ENCODE measurements at places on chromosomes 11 and 22. TPM values are rescaled to one million over a fixed set of nuclear protein-coding genes. Genes with fewer than 3 reads are reported as not detected.

GRCh38 chr11:134386945-134387344 is 25.1 kb downstream of the B3GAT1 start:
- DNase-seq, result no peak

GRCh38 chr11:45852712-45853101 is 5.4 kb downstream of the CRY2 start:
- DNase-seq, result peak; percentile 71

- DNase-seq, result no peak
Observed at GRCh38 chr11:4699697-4700435, 2.2 kb upstream of the OR51E2 start.

DNA sequence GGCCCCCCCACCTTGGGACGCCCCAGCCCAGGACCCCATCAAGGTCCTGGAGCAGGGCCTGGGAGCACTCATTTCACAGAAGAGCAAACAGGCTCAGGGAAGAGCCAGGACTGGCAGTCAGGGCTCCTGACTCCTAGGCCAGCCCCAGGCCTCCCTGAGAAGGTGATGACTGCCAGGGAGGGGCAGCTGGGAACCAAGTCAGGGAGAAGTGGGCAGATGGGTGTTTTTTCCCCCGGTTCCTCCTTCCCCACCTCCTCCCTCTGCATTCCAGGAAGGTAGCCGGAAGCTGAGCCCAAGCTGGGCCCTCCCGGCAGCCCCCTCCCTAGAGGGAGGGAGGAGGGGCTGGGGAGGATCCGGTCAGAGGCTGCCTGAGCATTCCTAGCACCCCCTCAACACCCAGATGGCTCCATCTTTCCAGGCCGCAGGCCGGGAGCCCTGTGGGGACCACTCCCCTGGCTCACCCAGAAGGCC is 19.6 kb downstream of the MYRF start:
- DNase-seq, result peak; percentile 93

The ABCC8 gene
- total RNA-seq, result 0.15 TPM

DNA sequence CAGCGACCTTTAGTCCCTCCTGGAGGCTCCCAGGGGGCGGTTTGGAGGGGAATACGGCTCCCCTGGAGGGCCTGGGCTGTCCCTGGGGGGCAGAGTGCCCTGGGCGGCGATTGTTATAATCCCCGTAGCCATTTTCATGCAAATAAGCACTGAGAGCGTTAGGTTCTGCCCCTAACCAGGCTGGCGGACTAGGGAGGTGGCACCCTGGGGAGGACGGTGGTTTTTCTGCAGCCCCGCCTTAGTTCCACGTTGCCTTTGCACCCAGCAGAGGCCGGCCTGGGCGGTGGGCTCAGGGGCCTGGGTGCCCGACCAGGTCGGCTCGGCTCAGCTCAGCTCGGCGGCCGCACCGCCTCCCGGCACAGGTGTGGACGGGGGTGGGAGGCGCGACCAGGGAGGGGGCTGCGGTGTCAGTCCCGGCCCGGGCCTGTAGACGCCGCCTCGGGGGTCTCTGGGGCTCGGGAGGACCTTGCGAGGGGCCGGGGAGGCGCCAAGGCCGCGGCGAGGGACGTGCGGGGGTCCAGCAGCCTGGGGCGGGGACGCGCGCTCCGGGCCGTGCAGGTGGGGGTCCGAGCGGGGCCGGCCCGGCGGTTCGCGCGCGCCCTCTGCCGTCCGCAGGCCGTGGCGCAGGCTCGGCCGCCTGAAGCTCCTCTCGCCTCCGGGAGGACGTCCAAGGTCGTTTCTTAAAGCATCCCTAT is 2.3 kb upstream of the DUSP8 start:
- peak; percentile 96 for DNase-seq

GRCh38 chr11:35963911-35964310 is 20.0 kb downstream of the LDLRAD3 start:
- DNase-seq, result no peak

GRCh38 chr22:37522482-37522881 is 3.3 kb upstream of the CARD10 start:
- DNase-seq, result peak; percentile 38

DNA sequence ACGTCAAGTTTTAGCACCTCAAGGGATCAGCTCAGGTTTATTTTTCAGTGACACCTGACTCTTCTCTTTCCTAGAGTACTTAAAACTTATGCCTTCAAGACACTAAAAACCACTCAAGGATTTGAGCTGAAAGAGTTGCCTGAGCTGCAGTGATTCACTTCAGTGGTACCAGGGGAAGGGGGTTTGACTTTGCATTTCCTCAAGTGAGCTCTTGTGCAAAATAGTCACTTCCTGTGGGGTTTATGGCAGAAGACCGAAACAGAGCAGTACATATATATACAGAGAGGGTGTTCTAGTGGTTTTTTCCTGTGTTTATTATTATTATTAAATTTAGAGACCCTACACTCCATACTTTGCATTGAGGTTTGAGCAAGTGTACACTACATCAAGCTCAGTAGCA is 60.7 kb downstream of the DBX1 start:
- DNase-seq, result no peak

DNA sequence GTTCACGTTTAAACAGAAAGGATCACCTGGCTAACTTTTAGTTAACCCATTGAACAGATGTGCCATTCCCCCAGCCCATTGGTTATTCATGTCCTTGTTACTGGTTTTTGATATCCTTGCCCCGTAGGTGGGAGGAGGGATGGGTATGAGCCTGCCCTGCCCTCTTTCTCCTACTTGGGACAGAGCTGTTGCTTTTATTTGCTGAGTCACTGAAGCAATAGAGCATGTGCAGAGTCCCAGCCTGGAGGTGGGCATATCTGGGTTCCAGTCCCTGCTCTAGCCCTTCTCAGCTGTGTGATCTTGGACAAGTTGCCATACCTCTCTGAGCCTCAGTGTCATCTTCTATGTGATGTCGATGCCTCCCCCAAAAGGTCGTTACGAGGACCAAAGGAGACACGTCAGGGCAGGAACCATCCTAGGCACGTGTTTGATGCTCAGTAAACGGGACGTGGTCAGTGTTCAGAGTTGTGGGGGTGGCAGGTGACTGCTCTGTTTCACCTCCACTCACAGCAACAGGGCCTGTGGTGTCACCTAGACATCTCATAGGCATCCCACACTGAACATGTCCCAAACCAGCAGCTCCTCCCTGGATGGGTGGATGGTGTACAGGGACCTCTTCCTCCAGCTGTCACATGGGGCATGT is 61.0 kb downstream of the BMAL1 start:
- DNase-seq, result no peak
